Activated naive CD8-positive, alpha-beta T cell treated with anti-CD3 and anti-CD28 coated beads for 36 hours (primary cell): ENCODE measurements at places on chromosomes 6 and 20.

DNA sequence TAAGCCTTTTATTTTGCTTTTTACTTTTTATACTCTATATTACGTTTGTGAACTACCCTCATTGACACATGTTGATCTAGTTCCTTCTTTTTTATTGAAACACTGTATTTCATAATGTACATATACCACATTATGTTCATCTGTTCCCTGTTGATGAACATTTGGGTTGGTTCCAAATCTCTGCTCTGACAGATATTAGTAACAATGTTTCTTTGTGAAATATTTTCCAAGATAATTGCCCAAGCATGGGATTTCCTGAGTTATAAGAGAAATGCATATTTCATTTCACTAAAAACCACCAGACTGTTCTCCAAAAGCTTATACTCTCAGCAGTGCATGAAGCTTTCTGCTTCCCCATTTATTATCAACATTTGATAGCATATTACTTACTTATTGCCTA lies 44.2 kb upstream of the TNFRSF21 start:
- H3K4me3 ChIP-seq = no peak overlapping the region
- H3K4me1 ChIP-seq = peaks cover 4% of the 10 kb centered on the region
- peaks cover 14% of the 10 kb centered on the region for H3K27me3 ChIP-seq
- no peak overlapping the region for H3K27ac ChIP-seq
- no peaks in the 10 kb centered on the region for H3K36me3 ChIP-seq
- no peak for DNase-seq

DNA sequence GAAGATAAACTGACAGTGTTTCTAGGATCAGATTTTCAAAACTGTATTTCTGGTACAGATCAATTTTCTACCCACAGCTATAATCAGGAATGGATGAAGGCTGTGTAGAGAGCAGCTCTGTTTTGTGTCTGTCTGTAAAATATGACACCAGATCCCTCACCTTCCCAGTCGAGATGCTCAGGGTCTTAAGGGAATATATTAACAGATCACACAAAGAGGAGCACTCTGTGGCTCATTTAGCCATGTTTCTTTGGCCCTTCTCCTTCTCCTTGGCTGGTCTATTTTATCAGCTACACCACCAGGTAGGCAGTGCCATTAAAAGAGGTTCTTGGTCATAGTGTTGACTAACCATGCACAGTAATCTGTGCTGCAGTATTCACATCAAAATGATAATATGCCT lies 82.6 kb downstream of the PREP start:
- H3K27ac ChIP-seq = no peak overlapping the region
- DNase-seq = no peak

DNA sequence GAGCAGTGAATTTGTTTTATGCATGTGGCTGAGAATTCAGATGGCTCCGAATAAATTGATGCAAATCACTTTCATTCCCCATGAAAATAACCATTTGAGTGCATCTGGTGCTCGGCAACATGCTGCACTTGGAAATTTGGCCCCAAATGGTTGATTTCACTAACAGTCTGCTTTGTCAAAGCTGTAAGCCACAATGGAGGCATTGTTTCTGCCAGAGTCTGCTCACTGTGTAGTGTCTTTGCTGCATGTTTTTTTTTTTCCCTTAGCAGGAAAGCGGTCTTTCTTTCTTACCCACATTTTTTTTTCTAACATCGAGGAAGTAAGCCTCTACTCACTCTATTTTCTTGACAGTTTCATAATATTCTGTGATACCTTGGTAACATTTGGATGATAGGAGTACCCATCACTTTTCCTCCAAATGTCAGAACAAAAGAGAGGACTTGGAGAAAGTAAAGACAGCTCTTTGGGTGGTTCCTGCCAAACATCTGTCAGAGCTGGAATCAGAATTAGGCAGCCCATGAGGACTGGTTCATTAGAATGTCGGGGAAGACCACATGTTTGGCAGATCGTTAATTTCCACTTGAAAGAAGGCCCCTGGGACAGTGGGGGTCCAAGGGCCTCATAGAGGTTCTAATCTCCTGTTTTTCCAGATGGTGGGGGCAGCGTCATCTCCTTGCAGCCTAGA lies 149.5 kb downstream of the DOK5 start:
- H3K4me3 ChIP-seq = no peak overlapping the region
- no peak for DNase-seq
- no peak overlapping the region for H3K27ac ChIP-seq
- H3K4me1 ChIP-seq = peaks cover 2% of the 10 kb centered on the region

DNA sequence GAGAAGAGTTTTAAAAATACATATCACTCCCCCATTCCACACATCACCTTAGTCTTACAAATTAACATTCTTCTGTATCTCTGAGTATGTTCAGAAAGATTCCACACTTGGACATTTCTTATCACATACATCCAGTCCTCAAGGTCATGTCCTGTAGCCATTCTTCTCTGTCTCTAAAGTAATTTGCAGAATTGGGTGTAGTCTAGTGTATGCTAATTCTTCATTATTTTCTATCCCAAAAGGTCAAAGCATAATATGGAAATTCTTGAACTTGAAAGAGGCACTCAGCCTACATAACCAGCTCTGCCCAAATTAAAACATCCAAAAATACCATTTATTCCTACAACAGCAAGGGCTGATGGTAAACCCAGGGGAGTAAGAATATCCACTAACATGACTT lies 286.0 kb downstream of the HAO1 start:
- no peaks in the 10 kb centered on the region for H3K27me3 ChIP-seq
- H3K4me1 ChIP-seq = no peaks in the 10 kb centered on the region
- H3K36me3 ChIP-seq = no peaks in the 10 kb centered on the region

- H3K4me1 ChIP-seq = no peaks in the 10 kb centered on the region
- no peaks in the 10 kb centered on the region for H3K36me3 ChIP-seq
Observed at GRCh38 chr6:115594891-115595290, 465.8 kb downstream of the FRK start.

- no peak overlapping the region for H3K27ac ChIP-seq
- no peaks in the 10 kb centered on the region for H3K36me3 ChIP-seq
- H3K27me3 ChIP-seq = no peaks in the 10 kb centered on the region
- H3K4me3 ChIP-seq = no peak overlapping the region
Observed at GRCh38 chr6:38179300-38179699, 359.8 kb downstream of the ZFAND3 start.

DNA sequence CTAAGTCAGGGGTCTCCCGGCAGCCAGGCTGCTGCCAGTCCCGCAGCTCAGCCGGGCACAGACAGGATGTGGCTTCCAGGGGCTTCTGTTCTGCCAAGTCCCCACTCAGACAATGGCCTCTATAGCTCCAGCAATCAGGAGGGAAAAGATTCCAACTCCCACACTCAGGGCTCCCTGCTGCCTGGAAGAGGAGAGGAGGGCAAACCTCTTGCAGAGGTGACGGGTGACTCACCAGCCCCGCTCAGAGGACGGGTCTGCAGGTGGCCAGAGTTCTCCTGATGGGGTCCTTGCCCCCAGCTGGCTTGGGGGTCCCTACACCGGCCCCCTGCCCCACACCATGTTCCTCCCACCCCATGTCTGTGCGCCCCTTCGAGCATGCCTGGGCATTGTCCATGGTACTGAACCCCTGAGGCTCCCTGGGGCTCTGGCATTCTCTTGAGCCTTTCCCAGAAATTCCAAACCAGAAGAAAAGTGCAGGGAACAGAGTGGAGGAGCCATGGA lies 32.6 kb downstream of the NTSR1 start:
- H3K27me3 ChIP-seq = peaks cover under 1% of the 10 kb centered on the region
- H3K27ac ChIP-seq = no peak overlapping the region
- no peak for DNase-seq
- H3K36me3 ChIP-seq = no peaks in the 10 kb centered on the region
- peaks cover 14% of the 10 kb centered on the region for H3K4me1 ChIP-seq

GRCh38 chr20:37090407-37090806 lies 5.4 kb downstream of the RBL1 start:
- H3K4me1 ChIP-seq = peaks cover 23% of the 10 kb centered on the region
- H3K36me3 ChIP-seq = peaks cover 39% of the 10 kb centered on the region
- no peak overlapping the region for H3K27ac ChIP-seq

DNA sequence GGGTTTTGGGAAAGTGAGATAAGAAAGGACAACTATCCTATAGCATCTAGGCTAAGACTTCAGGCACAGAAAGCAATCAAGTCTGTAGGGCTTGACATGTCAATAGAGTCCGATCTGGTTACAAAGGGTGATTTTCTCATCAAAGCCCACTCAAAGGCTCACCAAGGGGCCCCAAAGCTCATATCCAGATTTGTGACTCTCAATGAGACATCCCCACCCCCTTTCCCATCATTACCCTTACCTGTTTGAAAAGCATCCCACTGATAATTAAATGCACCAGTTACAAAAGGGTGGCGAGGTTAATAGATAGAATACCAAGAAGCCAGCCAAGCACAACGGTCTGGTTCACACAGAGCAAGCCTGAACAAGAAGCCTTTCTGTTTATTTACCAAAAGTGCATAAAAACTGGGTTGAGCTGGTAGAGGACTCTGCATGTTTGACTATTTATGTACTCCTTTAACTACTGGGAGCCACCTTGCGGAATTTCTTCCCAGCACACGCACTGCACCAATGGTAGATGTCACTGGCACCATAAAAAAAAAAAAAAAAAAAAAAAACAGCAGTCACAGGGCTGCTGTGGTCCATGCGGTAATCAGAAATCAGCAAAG lies 6.1 kb downstream of the JAG1 start:
- no peak overlapping the region for H3K4me3 ChIP-seq
- H3K27me3 ChIP-seq = peaks cover 59% of the 10 kb centered on the region
- H3K27ac ChIP-seq = no peak overlapping the region
- H3K36me3 ChIP-seq = no peaks in the 10 kb centered on the region
- peaks cover 12% of the 10 kb centered on the region for H3K4me1 ChIP-seq
